Cardiac ventricle fibroblast (primary cell): ENCODE measurements at places on chromosomes 13 and 19. TPM values are rescaled to one million over a fixed set of nuclear protein-coding genes. Genes with fewer than 3 reads are reported as not detected.

Gene RXFP2
- not detected in 2 replicates for total RNA-seq

Gene MIR17HG
- 1.4 and 1.5 TPM in 2 replicates for total RNA-seq

Gene ZNF556
- total RNA-seq, result not detected in 2 replicates

Gene LRP3
- total RNA-seq, result 40.7 and 48.3 TPM in 2 replicates

Gene ZNF563
- 1.8 and 4.8 TPM in 2 replicates for total RNA-seq

Gene ZNF177
- total RNA-seq, result 1.9 and 3.4 TPM in 2 replicates

Gene SLITRK5
- under 0.01 TPM in 1 of 2 replicates, not detected in the other for total RNA-seq

Gene UBE2L5
- total RNA-seq, result not detected in 2 replicates

Gene CGB3
- not detected in 2 replicates for total RNA-seq

Gene B3GNT3
- total RNA-seq, result not detected in 2 replicates

Gene ZFR2
- total RNA-seq, result not detected in 2 replicates

Gene MEIS3
- total RNA-seq, result 20.4 and 27.8 TPM in 2 replicates

Gene IGFL3
- total RNA-seq, result not detected in 2 replicates

Gene FFAR3
- 0.19 TPM in 1 of 2 replicates, not detected in the other for total RNA-seq

Gene APOC1
- total RNA-seq, result 182 and 266 TPM in 2 replicates

Gene ZNF497
- 0.12 and 0.29 TPM in 2 replicates for total RNA-seq

Gene FREM2
- not detected in 2 replicates for total RNA-seq

Gene PSG3
- not detected in 2 replicates for total RNA-seq

Gene KLHL1
- not detected in 2 replicates for total RNA-seq

Gene RDH8
- total RNA-seq, result not detected in 2 replicates

Gene LILRB3
- not detected in 2 replicates for total RNA-seq

Gene NCAN
- total RNA-seq, result not detected in 2 replicates

Gene ICAM4
- total RNA-seq, result 0.10 and 0.50 TPM in 2 replicates

Gene CERS1
- total RNA-seq, result 0.56 and 2.1 TPM in 2 replicates

Gene TLE6
- 0.25 and 3.8 TPM in 2 replicates for total RNA-seq

Gene OR4F17
- not detected in 2 replicates for total RNA-seq

Gene ZSCAN1
- total RNA-seq, result not detected in 2 replicates

Gene PLIN4
- 11.9 and 12.7 TPM in 2 replicates for total RNA-seq

Gene PTPRH
- total RNA-seq, result 1.8 and 5.5 TPM in 2 replicates

Gene SERP2
- 2.7 and 3.4 TPM in 2 replicates for total RNA-seq

Gene CGB1
- total RNA-seq, result not detected in 2 replicates
